ENCODE measurements at places on chromosomes 5 and 9.

- DNase-seq, result no peak
Observed at GRCh38 chr5:9121597-9121996, 424.3 kb downstream of the SEMA5A start.

- no peak for DNase-seq
Observed at GRCh38 chr9:35760651-35761050, 6.6 kb upstream of the MSMP start.

- DNase-seq, result no peak
Observed at GRCh38 chr9:17319864-17320263, 185.0 kb downstream of the CNTLN start.

GRCh38 chr9:97786341-97786740, 66.7 kb upstream of the FOXE1 start:
- no peak for DNase-seq

GRCh38 chr5:96924016-96924443, 11.8 kb upstream of the LNPEP start:
- DNase-seq, result no peak

DNA sequence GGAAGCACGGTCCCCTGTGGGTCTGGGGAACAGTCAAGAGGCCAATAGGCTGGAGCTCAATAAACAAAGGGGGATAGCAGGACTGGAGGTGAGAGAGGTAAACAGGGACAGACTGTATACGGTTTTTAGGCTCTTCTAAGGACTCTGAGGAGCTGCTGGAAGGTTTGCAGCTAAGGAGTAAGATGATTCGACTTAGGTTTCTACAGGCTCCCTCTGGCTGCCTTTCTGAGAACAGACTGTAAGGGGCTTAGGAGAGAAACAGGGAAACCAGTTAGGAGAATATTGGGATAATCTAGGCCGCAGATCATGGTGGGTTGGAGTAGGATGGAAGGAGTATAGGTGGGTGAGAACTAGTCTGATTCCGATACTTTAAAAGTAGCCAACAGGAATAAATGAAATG, 10.4 kb downstream of the CDK5RAP2 start:
- DNase-seq, result no peak

DNA sequence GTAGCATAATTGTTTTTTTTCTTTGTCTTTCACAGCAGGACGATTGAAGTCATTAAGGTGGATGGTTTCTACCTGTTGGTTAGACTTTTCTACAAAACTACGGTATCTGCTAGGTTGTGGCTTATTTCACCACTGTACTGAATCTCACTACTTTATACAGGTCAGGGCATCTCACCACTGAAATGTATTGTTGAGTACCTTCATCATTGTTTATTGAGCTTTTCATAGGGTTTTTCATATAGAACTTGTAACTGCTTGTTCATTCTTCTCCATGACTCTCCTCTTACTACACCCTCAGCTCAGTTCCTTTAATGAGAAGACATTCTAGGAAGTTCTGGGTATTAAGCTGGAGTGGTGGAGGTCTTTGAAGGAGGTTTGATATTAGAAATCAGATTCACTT, 75.1 kb downstream of the PAM start:
- no peak for DNase-seq

DNA sequence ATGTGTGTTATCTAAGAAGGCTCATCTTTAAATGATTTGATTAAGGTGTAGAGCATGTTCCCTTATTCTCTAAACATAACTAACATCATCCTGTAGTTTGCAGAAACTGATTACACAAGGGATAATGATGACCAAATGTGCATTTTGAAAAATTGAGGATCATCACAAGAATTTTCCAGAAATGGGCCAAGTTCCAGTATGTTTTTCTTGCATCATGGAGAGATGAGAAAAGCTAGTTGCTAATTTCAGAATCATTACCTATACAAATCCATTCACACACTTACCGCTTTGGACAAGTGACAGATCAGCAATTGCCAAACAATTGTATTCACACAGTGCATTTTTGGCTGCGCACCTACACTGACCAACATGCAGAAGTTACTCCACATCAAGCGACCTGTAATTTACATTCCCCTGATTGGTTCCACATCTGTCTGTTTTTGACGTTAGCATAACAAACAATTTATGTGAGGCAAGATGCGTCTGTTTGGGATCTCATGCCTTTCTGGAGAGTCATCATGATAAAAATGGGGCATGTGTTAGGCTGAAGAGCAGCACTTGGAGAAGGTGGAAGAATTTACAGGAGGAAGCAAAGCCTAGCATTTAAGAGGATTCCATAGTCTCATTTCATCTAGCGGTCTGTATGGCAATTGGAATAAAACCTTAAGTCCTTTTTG, 2.8 kb upstream of the BNC2 start:
- DNase-seq, result no peak

GRCh38 chr5:173777674-173778073, 110.5 kb upstream of the CPEB4 start:
- no peak for DNase-seq

DNA sequence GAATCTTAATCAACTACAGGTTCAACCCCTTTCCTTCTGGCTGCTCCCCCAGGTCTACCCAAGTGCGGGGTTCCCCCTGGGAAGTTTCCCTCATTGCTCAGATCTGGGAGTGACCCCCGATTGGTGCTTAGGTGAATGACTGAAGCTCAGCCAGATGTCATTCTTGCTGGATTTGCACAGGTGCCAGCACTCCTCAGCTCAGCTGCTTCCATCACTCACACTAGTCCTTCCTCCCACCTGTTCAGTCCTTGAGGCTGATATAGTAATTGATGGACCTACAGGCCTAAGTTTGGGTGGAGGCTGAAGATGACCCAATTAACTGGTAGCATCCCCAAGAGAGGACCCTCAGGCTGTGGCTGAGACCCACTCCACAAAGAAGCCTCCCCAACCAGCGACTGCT, 32.9 kb downstream of the PRLR start:
- DNase-seq, result no peak

GRCh38 chr5:1671351-1671750, 128.3 kb downstream of the MRPL36 start:
- no peak for DNase-seq

- DNase-seq, result no peak
Observed at GRCh38 chr9:9612755-9613154, 1000.0 kb downstream of the PTPRD start.

- no peak for DNase-seq
Observed at GRCh38 chr9:35757892-35758275, 3.8 kb upstream of the MSMP start.

GRCh38 chr5:37214550-37214949, 34.6 kb downstream of the CPLANE1 start:
- no peak for DNase-seq
